ENCODE measurements at places on chromosomes 3 and 15.

DNA sequence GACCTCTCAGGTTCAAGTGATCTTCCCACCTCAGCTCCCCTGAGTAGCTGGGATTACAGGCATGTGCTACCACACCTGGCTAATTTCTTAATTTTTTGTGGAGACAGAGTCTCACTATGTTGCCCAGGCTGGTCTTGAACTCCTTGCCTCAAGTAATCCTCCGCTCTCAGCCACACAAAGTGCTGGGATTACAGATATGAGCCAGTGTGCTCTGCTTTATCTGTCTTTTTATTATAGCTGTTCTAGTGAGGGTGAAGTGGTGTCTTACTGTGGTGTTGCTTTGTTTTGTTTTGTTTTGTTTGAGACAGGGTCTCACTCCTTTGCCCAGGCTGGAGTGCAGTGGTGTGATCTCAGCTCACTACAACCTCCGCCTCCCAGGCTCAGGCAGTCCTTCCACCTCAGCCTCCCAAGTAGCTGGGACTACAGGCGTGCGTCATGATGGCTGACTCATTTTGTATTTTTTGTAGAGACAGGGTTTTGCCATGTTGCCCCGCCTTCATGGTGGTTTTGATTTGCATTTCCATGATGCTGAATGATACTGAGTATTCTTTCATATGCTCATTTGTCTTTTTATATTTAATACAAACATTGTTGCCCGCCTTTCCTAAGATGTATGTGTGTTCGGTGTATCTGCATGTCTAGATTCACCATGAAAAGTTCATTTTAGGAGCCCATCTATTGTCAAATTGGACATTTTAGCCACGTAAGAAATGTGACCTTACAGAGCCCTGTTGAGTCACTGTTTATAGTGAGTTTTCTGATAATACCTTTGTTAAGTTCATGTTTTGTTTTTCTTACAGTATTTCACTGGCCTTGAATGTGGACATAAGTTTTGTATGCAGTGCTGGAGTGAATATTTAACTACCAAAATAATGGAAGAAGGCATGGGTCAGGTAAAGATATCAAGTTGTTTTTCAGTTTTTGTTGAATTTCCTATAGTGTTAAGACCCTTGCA lies 80.6 kb downstream of the ARIH1 start:
- DNase-seq, result peak; percentile 77

DNA sequence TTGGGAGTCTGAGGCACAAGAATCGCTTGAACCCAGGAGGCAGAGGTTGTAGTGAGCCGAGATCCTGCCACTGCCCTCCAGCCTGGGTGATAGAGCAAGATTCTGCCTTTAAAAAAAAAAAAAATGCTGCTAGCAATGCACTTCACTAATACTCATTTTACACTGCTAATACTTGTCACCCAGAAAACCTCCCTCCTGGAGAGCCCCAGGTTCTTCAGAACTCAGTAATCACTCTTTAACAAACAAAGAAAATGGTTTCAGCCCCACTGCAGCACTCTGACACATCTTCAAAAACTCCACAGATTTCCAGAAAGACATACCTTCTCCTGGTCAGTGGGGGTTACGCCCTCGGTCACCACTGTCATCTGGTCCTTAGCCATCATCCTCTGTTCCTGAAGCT lies 366.7 kb downstream of the SHQ1 start:
- no peak for DNase-seq

GRCh38 chr3:53114412-53115074 lies 15.7 kb downstream of the RFT1 start:
- peak; percentile 58 for DNase-seq

GRCh38 chr3:149368201-149368673 lies 9.2 kb downstream of the TM4SF1 start:
- no peak for DNase-seq

DNA sequence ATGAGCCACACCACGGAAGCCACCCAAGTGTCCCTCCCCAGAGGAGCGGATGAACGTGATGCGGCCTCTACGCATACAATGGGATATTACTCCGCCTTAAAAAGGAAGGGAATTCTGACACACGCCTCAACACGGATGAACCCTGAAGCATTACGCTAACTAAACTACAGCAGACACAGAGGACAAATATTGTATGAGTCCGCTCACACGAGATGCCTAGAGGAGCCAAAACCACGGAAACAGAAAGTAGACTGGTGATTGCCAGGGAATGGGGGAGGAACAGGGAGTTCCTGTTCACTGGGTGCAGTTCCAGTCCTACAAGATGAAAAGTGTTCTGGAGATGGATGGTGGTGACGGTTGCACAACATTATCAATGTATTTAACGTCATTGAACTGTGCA lies 32.7 kb downstream of the SRGAP3 start:
- no peak for DNase-seq

Data from fibroblast of lung (primary cell).